Fibroblast of upper back skin (primary cell): ENCODE measurements at places on chromosomes 12 and 14.
A peak's percentile ranks its signal among the peaks of the same experiment; 100 is the strongest.

- DNase-seq: no peak
Observed at GRCh38 chr12:62146318-62146717, 113.9 kb upstream of the USP15 start.

DNA sequence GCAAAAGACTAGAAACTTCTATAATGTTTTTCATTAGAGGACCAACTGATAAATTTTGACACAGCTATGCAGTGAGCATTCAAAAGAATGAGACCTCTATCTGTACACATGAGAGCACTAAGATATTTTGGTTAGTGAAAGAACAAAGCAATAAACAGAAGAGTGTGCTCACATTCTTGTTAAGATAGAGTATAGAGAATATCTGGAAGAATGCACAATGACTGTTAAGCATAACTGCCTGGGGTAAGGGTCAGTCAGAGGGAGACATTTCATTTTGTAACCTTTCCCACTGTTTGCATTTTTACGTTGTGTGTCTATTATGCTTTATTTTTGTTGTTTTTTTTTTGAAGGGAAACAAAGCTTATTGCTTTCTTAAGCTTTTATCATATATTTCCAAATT, 20.7 kb downstream of the KCNMB4 start:
- no peak for DNase-seq

DNA sequence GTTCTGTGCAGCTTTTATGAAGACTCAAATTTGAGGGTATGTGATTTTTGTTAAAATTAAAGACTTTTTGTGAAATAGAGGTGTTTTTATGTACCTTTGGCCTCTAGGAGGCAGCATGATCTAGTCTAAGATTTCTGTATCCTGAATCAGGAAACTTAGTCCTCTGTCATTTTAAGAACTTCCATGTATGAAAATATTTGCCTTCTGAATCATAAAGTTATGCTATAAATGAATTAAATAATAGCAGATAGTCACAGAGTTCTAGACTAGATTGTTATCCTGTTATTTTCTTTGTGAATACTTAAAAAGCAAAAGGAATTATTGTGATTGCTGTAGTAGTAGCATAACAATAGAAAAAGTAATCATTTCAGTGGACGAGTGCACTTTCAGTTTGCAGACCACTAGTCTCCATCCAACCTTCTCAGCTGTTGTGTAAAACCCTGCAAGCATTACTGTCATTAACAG, 56.3 kb downstream of the FGD4 start:
- peak; percentile 73 for DNase-seq

DNA sequence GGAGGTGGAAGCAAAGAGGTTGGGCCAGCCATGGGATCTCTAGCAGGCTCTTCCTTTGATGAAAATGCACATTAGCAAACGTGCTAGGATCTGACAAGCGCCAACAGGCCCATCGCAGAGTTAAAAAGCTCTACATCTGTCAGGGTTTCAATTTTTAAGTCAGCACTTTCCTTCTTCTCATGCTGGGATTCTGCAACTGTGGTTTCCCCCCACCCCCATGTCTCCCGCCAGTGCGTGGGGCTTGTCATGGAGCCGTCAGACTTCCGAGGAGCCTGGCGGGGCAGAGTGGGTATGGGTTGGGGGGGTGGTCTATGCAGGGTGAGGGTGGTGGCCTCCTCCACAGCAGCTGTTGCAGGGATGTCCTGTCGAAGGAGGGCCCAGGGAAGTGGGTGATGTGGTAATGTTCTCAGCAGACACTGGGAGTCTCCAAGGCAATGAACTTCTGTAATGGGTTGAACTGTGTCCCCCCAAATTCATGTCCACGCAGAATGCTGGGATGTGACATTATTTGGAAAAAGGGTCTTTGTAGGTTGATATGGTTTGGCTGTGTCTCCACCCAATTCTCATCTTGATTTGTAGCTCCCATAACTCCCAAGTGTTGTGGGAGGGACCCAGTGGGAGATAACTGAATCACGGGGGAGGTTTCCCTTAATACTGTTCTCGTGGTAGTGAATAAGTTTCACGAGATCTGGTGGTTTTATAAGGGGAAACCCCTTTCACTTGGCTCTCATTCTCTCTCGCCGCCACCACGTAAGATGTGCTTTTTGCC, 115.2 kb upstream of the MAP1LC3B2 start:
- no peak for DNase-seq

- no peak for DNase-seq
Observed at GRCh38 chr14:90785876-90786450, 30.3 kb downstream of the TTC7B start.

- DNase-seq: no peak
Observed at GRCh38 chr14:68506645-68507419, 286.0 kb downstream of the ZFP36L1 start.

- no peak for DNase-seq
Observed at GRCh38 chr14:66511849-66512248, 3.9 kb downstream of the GPHN start.

DNA sequence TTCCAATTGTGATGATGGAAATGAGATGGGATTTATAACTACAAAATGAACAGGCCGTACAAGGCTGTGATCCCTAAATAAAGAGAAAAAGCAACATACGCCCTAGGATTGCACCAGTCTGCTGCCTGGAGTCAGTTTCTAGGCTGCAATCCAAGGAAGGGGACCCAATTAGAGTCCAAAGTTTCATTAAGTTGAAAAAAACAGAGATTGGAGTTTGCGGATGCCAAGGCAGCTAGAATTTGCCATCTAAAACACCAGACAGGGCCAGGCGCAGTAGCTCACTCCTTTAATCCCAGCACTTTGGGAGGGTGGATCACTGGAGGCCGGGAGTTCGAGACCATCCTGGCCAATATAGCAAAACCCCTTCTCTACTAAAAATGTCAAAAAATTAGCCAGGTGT, 661.0 kb downstream of the RPS29 start:
- DNase-seq: no peak

DNA sequence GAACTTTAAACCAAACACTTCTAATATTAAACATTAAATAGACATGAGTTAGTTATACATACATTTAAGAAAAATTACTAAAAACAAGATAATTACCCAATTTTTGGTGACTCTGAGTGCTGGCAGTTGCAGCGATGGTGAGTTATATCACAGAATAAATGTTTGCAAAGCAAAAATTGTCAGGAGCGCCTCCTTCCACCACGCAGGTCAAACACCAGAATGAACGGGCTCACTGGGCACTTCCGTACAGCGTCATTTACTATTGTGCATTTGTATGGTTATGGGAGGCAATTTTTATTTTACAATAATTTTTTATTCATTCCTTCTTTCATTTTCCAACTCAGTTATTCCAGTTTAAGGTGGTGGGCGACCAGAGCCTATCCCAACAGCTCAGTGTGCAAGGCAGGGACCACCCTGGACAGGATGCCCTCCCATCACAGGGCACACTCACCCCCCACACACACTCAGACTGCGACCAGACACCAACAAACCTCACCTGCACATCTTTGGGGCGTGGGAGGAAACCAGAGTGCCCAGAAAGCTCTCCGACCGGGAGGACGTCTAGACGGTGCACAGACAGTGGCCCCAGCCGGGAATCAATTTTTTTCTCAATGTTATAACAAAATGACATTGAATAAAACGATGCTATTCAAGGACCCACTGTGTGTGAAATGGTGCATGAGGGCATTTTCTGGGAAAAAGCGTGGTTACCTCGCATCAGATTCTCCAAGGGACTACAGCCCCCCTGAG, 67.2 kb downstream of the TESC start:
- DNase-seq: no peak

DNA sequence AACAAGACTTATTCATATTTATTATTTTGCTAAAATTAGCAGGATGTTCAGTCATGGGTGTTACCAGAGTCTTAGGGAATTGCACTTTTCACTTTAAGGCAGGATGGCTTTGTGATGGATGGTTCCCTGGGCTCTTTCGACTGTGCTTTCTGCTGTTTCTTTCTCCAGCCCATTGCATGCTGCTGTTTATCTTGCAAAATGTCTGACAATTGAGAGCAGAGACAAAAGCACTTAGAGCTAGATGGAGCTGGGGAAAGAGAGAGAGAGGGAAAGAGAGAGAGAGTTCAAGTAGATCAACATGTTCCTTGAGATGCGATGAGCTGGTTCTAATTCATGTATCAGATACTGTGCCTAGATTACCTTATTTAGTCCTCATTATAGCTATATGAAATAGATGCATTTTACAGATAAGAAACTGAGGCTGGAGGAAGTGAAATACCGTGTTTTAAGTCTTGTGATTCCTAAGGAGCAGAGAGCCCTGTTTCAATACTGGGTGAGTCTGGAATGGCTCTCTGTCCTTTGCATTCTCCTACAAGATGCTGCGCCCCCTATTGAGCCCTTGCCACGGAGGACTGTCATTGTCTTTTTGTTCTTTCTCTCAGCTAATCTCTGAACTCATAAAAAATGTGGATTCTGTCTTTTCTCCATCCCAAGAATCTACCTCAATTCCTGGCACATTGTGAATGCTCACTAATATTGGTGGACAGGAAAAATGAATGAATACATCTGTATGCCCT, 227.9 kb downstream of the ALG10B start:
- no peak for DNase-seq

DNA sequence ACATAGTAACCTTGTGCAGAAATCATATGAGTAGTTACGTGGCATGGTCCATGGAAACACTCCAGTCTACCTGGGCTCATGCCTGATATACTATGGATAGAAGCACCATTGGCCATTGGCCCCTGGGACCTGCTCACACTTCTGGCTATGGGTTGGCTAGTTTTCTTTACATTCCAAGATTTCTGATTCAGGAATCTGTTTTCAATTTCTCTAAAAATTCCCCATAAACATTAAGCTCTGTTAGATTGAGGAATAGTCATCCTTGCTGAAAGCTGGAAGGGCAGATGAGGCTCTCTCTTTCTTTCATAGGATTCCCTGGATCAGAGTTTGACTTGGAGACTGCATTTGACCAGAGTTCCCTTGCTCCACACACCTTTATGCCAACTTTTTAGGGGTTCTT, 37.3 kb upstream of the RAP1B start:
- DNase-seq: peak; percentile 65

GRCh38 chr14:24674204-24674970, 40.4 kb upstream of the GZMB start:
- DNase-seq: no peak

- DNase-seq: no peak
Observed at GRCh38 chr12:128792881-128793280, 30.9 kb downstream of the SLC15A4 start.

DNA sequence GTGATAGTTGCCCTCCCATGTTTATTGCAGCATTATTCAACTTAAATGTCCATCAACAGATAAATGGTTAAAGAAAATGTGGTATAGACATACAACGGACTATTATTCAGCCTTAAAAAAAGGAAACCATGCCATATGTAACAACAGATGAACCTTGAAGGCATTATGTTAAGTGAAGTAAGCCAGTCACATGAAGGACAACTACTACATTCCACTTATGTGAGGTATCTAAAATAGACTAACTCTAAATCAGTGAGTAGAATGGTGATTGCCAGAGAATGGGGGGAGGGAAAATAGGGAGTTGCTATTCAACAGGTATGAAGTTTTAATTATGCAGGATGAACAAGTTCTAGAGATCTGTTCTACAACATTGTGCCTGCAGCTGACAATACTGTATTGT, 10.1 kb downstream of the PCNX4 start:
- DNase-seq: peak; percentile 21

- no peak for DNase-seq
Observed at GRCh38 chr12:89364631-89365030, 12.3 kb upstream of the DUSP6 start.

DNA sequence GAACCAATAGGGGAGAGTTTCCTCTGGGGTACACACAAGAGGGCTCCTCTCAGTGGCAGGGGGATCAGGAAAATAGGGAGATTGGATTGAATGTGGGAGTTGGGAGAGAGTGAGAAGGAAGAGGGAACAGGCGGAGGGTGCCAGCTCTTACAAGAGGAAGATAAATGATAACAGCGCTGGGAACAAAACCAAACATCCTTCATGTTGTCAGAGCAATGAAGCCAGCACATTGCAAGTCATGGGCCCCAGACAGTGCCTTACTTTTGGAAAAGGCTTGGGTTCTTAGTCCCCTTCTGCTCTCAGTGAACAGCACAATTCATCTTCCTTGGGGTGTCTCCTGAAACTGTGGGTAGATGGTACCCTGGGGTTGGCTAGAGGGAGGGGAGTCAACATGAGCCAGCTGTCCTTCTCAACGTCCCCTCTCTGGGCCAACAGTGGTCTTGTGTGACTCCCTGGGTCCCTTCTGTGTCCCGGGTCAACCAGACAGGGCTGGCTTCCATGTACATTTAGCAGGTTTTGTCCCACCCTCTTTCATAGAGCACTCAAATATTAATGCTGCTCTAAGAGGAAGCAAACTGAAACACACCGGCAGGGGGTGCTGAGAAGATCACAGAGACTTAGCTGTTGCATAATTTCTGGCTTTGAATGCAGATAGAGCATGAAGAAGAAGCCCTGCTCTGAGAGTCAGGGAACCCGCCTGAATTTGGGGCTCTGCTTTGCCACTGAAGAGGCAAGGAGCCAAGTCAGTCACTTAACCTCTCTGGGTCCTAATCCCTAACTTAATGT, 138.5 kb downstream of the ESRRB start:
- DNase-seq: no peak

GRCh38 chr12:64560396-64561301, 49.6 kb upstream of the RASSF3 start:
- peak; percentile 87 for DNase-seq

DNA sequence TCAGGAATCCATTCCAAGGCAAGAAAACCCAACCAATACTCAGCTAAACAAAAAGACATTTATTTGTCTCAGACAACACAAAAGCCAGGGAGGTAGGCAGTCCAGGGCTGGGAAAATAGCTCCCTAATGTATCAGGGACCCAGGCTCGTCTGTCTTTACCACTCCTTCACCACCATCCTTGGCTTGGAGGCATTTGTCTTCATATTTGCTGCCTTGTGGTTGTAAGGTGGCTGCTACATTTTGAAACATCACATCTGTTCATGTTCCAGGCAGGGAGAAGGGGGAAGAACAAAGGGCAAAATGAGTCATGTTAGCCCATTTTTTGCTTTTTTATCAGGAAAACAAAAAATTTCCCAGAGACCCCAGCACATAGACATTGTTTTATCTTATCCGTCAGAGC, 44.8 kb upstream of the PCED1B start:
- DNase-seq: peak; percentile 66

DNA sequence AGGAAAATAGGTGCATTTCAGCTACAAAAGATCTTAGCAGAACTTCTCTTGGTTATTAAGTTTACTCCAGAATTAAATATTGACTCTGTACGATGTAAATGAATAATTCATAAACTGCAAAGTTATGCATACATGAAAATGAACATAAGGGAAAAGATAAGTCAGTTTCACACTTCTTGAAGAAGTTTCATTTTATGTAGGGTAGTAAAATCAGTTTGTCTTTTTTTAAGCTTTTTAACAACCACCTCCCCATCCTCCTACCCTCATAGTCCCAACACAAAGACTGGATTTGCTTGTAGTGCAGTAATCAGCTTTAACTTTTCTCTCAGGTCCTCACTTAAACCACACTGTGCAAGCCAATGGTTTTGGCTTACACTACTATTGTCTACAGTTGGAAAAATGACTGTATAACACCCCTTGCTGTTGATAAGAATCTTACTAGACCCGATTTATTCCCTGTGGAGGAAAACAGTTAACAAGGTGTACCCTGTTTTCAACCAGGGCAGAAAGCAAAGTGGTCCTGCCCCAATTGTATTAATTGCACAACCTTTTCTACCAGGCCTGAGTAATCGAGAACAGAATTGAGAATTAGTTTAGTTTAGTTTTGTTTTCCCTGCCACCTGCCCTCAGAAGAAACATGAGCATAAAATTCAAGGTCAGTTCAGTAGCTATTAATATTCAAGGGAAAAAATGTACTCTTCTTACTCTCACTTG, 44.1 kb downstream of the NIN start:
- DNase-seq: no peak

- DNase-seq: no peak
Observed at GRCh38 chr12:7395950-7396349, 48.0 kb downstream of the CD163L1 start.
